Inflammatory macrophage (primary cell): ENCODE measurements at places on chromosomes 16 and 17.
A peak's percentile ranks its signal among the peaks of the same experiment; 100 is the strongest.

- DNase-seq, result peak; percentile 42
Measured at GRCh38 chr17:79840269-79840988, 1.2 kb upstream of the CBX4 start.

DNA sequence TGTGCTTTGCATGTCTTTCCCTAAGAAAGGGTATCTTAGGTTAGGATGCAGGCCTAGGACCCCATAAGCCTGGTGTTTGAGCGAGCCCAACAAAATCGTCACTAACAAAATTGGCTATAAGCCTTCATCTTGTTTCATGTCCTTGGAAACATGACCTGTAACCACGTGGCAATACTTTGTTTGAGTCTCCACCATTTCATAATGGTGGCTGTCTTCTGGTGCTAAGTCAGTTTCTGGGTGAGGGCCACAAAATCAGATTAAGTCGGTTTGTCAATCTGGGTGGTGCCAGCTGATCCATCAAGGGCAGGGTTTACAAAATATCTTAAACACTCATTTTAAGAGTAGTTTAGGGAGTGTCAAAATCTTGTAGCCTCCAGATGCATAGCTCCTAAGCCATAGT lies 33.0 kb downstream of the C16orf54 start:
- DNase-seq, result no peak

DNA sequence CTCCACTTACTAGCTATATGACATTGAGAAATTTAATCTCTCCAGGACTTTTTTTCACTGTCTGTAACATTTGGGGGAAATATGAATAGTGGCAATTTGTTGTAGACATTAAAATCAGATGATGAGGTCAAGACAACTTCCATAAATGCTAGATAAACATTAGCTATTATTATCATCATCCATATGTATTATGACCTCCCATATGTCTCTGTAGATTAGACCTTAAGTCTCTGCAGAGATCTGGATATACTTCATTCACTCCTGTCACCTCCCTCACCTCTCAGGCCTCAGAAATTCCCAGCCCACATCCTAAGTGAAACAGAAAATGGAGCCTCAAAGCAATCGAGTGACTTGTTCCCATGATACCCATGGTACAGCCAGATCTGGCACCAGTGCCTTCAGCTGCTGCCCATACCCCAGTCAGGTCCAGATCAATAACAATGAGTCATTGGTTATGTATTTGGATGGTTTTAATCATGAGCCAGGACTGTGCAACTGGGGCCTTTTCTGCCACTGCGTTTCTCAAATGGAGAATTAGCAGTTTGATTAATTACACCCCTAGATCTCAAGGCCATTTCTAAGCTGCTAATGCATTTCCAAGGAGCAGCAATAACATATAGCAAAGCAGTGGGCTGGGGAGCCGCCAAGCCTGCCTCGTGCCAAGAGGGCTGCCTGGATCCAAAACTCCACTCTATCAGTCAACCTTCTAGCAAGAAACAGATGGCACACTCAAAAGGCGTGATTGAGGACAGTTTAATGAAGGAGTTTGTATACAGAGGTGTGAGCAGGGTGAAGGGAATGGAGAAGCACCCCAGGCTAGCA lies 2.6 kb upstream of the FDXR start:
- DNase-seq, result no peak

GRCh38 chr16:29791845-29792807 lies 1.6 kb downstream of the KIF22 start:
- DNase-seq, result no peak

DNA sequence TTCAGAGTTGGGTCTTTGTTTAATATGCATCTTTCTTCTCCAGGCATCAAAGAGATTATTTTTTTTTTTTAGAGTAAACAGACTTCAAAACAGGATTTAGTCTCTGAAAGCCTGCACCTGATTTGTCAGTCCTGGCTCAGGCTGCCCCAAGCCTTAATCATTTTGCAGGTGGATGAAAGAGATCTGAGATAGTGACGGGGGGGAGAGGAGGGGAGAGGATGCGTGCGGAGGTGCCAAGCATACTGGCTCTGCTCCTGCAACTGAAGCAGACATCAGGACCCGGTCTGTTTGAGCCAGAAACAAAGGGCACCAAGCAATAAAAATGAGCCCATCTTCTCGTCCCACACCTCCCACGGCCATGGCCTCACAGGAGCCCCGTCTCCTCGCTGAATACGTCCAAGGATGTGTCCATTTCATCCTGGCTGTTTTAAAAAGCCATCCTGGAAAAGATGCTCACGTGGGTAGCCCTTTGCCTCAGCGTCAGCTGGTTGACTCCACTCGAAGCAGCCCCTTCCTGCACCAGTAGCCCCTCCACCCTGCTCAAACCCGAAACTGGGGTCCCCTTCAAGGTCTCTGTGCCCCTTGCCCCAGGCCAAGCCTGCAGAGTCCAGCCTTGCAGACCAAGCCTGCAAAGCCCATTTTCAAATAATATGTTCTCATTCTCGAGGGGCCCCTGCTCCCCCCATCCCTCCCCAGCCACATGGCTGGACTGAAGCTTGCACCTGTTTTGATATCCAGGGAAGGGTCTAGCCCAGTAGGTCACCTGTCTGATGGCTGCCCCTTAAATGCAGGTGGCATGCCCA lies 84.8 kb upstream of the TNRC6C start:
- DNase-seq, result no peak

GRCh38 chr17:10069301-10069700 lies 129.1 kb downstream of the GAS7 start:
- no peak for DNase-seq

DNA sequence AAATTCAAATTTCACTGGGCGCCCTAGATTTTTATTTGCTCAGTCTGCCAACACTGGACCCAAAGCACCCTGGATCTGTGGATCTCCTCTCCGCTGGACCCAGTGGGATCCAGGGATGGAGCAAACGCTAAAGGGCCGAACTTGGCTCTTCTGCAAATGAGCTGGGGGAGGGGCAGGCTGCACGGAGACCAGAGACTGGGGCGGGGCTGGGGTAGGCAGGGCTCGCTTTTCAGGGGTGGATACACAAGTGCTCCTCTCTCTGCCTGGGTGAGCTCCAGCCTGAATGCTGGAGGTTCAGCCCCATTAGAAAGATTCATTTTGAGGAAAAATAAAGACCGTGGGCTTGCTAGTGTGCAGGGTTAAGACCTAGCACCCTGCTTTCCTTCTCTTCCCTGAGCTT lies 8.9 kb downstream of the CBX4 start:
- DNase-seq, result no peak

DNA sequence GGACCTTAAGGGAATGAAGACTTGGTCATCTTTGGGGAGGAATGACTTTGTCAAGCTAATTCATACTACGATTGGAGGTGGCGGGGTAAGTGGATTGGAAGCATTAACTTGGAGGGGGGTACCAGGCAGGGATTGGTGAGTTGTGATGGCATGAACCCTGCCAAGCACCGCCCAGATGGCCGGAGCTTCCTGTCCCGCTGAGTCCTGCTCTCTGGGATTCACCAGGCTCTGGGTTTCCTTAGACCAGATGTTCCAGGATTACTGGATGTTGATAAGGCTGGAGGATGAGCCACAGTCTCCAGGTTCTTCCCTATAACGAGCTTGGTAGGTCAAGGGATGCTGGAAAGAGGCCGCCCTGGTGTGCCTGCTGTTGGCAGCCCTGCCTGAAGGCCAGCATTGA lies 154.9 kb downstream of the SDK2 start:
- no peak for DNase-seq
